A549 treated with CORT108297 at 1 μM for 4 hours (cell line): ENCODE measurements at places on chromosomes 16 and 17. TPM values are rescaled to one million over a fixed set of nuclear protein-coding genes. Genes with fewer than 3 reads are reported as not detected.

Gene OTOA
- total RNA-seq = 0.03 to 0.16 TPM (median 0.05 TPM) in 4 of 5 replicates, not detected in the other

Gene TBC1D3E
- not detected in 5 replicates for total RNA-seq

Gene SDR42E1
- total RNA-seq = 0.84 to 2.0 TPM (median 1.2 TPM) in 5 replicates

Gene MYL11
- 0.38 to 0.55 TPM (median 0.48 TPM) in 3 of 5 replicates, not detected in the others for total RNA-seq

Gene VMO1
- total RNA-seq = 0.43 to 1.5 TPM (median 0.96 TPM) in 5 replicates

Gene MT1A
- total RNA-seq = 17.2 to 22.0 TPM (median 18.8 TPM) in 5 replicates

Gene PPY
- total RNA-seq = 0.22 TPM in 1 of 5 replicates, not detected in the others

Gene SGCA
- 1.3 to 2.5 TPM (median 1.9 TPM) in 5 replicates for total RNA-seq

Gene KRTAP1-3
- total RNA-seq = not detected in 5 replicates

Gene ZFHX3
- 5.1 to 7.7 TPM (median 6.3 TPM) in 5 replicates for total RNA-seq

Gene HBM
- total RNA-seq = not detected in 5 replicates

Gene USP43
- total RNA-seq = 4.1 to 5.4 TPM (median 4.5 TPM) in 5 replicates

Gene CTRB2
- total RNA-seq = 0.12 TPM in 1 of 5 replicates, not detected in the others

Gene ESRP2
- total RNA-seq = 0.09 to 0.14 TPM (median 0.14 TPM) in 3 of 5 replicates, not detected in the others
